ENCODE measurements at places on chromosomes 2 and 18.

DNA sequence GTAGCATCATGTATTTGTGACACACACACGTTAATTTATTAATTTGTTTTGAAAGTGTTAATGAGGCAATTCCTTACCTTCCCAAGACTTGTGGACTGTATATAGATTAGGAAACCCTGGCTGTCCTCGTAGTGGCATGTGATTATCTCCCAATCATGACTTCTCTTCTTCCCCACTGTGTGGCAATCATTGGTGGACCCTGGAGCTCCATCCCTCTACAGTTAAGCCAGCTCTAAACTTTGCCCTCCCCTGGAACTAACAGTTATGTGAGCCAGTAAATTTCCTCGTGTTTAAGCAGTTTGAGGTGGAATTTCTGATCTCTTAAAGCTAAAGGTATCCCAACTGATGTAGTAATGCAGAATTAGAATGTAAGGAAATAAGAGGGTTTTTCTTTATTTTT, 22.0 kb downstream of the GALNT1 start:
- no peak for DNase-seq

DNA sequence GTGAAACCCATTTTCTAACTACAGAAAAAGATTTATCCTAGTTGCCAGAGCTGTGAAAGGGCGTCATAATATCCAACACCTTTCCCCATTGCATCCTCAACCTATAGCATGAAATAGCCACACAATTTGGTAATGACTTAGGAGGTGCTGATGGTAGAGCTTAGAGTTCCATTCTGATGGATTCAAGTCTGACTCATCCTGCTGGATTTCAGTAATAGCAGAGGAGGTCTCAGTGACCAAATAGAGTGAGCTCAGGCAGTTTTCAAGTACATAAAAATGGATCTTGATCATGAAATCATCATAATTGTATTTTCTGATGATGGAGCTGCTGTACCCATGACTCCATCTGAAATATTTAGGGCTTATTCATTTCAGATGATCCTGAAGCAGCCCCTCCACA, 270.7 kb upstream of the KLHL29 start:
- no peak for DNase-seq

DNA sequence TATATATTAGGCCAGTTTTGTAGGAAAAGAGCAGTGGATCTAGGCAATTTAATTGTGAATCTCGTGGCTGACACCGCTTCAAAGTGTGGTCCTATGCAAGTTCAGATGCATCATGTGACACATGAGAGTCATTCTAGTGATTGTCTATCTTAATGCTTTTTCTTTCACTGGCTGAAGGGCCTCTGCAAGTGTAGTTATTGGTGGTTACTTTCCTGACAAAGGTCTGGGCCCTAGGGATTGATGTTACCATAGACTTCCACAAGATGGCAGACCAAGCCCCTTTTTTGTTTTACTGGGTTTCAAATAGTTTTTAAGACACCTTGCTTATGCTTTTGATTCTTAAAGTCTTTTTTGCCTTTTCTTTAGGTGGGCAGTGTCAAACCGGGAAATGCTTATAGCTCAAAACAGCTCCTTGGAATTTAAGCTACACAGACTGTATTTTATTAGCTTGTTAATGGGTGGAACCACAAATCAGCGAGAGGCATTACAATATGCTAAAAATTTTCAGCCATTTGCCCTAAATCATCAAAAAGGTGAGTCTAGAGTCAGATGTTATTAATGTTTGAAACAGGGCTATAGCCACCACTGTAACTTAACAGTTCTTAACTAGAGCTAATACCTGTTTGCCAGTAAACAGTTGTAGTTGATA, 25.9 kb downstream of the CD8A start:
- peak; percentile 66 for DNase-seq

GRCh38 chr2:107932979-107933378, 53.3 kb upstream of the SLC5A7 start:
- no peak for DNase-seq

DNA sequence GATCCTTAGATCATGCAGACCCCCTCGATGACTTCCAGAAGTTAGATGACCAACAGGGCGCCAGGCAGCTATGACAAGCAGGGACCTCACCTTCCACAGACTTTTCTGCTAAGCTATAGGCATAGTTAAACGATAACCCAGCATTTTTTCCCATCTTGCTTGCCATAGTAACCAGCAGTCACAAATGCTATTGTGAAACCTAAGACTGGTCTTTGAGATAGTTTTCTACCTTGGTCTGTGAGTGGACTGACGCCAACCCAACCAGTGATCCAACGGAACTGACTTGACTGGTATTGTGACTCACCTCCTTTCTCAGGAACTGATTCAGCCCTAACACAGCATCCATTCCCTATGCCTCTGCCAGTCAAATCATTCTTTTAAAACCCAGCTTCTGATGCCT, 361.2 kb downstream of the LRRTM4 start:
- DNase-seq = no peak

- no peak for DNase-seq
Observed at GRCh38 chr18:29063346-29063745, 886.4 kb upstream of the CDH2 start.

- DNase-seq = no peak
Observed at GRCh38 chr2:166727095-166727494, 161.2 kb upstream of the XIRP2 start.

DNA sequence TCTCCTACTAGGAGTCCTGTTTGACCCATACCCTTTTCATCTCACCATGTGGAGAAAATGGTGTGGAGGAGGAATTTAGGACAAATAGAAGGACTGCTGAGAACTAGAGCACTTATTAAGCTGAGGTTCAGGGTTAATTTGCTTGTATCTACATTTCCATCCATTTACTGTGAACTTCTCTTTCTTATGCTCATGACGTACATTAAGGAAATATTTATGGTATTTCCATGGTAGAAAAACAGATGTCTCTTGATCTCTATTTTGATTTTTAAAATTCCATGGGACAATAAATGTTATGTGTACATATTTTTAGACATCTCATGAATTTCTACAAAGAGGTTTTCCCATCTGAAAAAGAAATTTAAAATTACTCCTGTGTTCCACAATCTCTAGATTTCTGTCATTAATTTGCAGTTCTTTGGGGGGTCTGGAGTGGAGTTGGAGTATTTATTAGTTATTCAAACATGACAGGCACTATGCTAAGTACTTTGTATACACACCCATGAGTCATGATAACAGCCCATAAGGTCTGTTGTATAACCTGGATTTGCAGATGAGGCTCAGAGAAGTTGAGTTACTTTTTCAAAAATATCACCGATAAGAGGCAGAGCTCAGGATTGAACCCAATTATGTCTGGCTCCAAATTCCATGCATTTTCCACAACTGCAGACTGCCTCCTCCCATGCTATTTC, 112.6 kb downstream of the COPS8 start:
- DNase-seq = no peak

GRCh38 chr18:10111944-10112343, 198.1 kb downstream of the VAPA start:
- DNase-seq = no peak

- DNase-seq = no peak
Observed at GRCh38 chr2:673615-674320, 3.4 kb downstream of the TMEM18 start.

GRCh38 chr18:78240627-78241252, 738.9 kb upstream of the SALL3 start:
- no peak for DNase-seq

- DNase-seq = no peak
Observed at GRCh38 chr2:83595121-83595690, 863.9 kb downstream of the SUCLG1 start.

DNA sequence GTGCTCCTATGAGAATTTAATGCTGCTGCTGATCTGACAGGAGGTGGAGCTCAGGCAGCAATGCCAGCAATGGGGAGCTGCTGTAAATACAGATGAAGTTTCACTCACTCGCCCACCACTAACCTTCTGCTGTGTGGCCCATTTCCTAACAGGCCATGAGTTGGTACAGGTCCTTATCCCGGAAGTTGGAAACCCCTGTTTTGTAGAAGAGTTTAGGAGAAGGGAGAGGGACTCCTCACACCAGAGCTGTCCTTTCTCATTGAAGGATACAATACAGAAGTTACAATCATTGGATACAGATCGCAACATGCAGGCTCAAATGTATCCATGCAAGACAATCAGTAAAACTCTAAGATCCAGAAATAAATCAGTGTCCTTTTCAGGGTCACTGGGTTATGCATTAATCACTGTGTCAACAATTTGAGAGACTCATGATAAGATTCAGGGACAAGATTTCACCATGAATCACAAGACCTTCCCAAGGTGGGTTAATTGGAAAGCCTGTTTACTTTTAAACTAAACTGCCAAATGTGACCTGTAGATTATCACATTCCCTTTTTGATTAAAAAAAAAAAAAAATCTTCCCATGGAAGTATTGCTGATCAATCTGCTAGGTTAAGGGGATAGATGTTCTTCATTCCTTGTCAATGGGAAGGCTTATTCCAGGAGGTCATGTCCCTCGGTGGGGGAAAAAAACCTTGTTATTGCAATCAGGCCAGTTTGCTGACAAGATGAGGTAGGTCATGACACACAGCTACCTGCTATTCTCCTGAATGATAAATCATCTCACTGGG, 97.2 kb downstream of the SP100 start:
- DNase-seq = no peak

GRCh38 chr18:69897397-69898108, 50.1 kb downstream of the CD226 start:
- DNase-seq = no peak
